Activated T-cell treated with anti-CD3 and anti-CD28 coated beads for 48 hours (primary cell): ENCODE measurements at places on chromosomes 2 and 18.

GRCh38 chr18:45662468-45662867, 47.2 kb downstream of the SLC14A2 start:
- no peak for DNase-seq

- no peak for DNase-seq
Observed at GRCh38 chr2:159832026-159832425, 34.0 kb upstream of the CD302 start.

GRCh38 chr18:32530947-32531651, 60.4 kb upstream of the GAREM1 start:
- no peak for DNase-seq

DNA sequence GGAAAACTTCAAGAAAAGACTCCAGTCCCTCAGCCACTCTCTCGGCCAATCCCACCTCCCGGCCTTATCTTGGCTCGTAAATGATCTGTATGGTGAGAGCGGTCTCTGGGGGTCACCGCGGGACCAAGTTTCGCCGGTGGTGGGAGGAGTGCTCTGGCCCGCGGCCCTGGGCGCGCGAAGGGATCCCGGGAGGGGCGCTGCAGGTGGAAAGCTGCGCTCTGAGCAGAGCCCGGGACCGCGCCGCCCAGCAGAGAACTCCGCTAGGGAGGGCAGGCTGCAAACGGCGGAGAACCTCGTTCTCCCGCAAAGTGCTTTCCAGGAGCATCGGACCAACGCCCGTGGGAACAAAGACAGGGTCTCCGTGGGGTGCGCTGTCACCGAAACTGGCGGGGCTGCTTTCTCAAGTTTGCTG, 622 bp downstream of the LRP2 start:
- no peak for DNase-seq

- DNase-seq, result no peak
Observed at GRCh38 chr2:143823876-143824275, 694.7 kb downstream of the ARHGAP15 start.

GRCh38 chr2:29017716-29018435, 36.8 kb downstream of the TOGARAM2 start:
- no peak for DNase-seq

GRCh38 chr2:41912337-41912736, 135.5 kb upstream of the PKDCC start:
- DNase-seq, result no peak

- DNase-seq, result peak; percentile 54
Observed at GRCh38 chr2:24827321-24828237, 34.4 kb downstream of the CENPO start.

DNA sequence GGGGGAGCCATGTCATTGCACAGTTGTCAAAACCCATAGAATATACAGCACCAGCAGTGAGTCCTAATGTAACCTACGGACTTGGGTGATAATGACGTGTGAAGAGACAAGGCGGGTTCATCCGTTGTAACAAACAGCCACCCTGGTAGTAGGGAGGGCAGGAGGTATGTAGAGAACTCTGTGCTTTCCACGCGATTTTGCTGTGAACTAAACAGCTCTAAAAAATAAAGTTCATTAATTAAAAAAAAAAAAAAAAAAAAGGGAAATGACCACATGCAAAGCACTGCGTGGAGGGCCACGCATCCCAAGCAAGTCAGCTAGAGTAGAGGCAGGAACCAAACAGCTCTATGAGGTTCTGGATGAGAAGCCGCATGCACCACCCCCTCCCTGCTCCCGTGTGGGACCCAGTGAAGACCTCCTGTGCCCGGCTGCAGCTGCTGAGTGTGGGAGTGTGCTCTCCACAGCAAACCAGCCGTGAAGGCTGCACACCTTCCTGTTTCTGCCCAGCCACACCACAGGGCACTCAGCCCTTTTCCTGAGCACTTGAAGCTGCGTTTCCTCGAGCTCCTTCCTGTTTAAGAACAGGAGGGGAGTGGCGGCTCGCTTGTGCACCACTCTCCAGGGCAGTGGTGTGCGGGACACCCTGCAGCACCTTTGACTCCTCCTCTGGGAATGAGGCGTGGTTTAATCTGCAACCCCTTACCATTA, 65.6 kb downstream of the ODC1 start:
- no peak for DNase-seq

DNA sequence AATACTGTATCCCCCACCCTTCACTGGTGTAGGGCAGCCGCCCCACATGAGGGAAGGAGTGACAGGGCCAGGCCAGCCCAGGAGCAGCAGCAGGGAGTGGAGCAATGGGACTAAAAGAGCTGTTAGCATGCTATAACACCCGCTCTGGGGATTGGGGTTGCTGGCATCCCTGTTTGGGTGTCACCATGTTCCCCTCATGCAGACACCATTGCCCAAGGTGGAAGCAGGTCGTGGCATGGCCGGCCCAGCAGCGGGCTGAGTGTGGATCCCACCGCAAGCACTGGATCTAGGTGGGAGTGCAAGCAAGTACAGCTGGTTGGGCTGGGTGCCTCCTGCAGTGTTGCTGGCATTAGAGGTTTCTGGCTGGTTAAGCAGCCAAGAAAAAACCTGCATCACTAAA, 3.3 kb upstream of the SULT6B1 start:
- no peak for DNase-seq

- peak; percentile 8 for DNase-seq
Observed at GRCh38 chr18:37253394-37254235, 312.0 kb downstream of the CELF4 start.

- no peak for DNase-seq
Observed at GRCh38 chr2:70608373-70608772, 54.7 kb upstream of the TGFA start.
